ENCODE measurements at places on chromosomes 1 and 21.

DNA sequence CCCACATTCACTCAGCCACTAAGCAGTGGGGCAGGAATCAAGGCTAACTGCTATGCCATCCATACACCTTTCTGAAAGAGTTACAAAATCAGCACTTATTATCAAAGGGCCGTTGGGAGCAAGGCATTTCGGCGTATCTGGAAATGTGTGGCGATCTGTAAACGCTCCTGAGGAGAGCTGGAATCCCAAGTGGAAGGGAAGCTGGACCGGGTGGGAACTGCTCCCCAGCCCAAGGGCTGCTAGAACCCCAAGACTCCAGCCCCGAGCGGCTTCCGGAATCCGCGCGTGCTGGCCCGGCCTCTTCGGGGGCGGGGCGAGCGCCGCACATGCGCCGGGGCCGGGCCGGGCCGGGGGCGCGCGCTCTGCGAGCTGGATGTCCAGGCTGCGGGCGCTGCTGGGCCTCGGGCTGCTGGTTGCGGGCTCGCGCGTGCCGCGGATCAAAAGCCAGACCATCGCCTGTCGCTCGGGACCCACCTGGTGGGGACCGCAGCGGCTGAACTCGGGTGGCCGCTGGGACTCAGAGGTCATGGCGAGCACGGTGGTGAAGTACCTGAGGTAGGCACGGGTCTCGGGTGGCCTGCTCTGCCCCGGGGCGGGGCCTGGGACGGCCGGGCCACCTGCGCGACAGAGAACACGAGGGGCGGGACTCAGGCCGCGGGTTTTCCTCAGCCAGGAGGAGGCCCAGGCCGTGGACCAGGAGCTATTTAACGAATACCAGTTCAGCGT, at the start of gene NAXE:
NAXE (plus strand) TSS at position 345 of the 726 bp plus-strand sequence; CDS start at position 374, 29 bp downstream.
- DNase-seq: peak; percentile 59

DNA sequence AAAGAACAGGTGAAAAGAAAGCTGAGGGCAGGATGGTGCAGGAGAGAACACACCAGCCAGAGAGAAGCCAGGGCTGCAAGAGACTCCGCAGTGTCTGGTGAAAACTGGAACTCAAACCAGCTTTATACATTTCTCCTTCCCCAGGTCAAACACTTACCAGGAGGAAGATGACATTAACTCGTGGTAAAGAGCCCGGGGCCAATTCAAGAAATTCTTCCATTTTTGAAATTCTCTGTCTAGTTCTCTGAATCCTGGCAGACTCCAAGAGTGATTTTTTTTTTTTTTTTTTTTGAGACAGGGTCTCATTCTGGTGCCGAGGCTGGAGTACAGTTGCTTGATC, 25.8 kb upstream of the SIPA1L2 start:
- no peak for DNase-seq

- DNase-seq: no peak
These were observed 44.3 kb downstream of the INAVA start for GRCh38 chr1:200938955-200939354.

- DNase-seq: no peak
These were observed 776.5 kb downstream of the KCNT2 start for GRCh38 chr1:195831789-195832188.

DNA sequence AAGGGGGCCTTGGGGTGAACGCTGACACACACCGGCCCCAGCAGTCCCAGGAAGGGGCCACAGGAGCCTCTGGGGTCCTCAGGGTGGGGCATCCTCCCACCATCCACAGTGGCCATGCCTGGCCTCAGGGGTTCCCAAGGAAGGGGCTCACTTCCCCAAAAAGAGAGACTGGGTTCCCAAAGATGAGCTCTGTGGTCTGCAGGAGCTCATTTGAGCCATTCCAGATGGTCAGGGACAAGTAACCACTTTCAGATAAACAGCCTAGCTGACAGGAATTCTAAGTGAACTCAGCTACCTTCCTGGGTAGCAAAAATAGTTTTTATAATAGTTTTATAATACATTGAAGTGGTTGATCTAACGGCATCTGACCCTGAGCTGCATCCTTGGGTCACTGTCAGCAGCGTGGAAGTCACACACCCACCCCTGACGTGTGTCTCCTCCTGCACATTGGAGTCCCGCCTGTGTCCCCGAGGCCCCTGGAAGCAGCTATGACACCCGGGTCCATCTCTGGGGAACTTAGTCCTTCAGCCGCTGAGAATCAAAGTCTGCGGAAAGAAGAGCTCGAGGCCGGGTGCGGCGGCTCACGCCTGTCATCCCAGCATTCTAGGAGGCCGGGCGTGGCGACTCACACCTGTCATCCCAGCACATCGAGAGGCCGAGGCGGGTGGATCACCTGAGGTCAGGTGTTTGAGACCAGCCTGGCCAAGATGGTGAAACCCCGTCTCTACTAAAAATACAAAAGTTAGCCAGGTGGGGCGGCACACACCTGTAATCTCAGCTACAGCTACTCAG, 5.7 kb upstream of the TMEM240 start:
- no peak for DNase-seq

- no peak for DNase-seq
These were observed 41.2 kb upstream of the LBR start for GRCh38 chr1:225469051-225469450.
